ENCODE measurements at places on chromosomes 16 and 17.

DNA sequence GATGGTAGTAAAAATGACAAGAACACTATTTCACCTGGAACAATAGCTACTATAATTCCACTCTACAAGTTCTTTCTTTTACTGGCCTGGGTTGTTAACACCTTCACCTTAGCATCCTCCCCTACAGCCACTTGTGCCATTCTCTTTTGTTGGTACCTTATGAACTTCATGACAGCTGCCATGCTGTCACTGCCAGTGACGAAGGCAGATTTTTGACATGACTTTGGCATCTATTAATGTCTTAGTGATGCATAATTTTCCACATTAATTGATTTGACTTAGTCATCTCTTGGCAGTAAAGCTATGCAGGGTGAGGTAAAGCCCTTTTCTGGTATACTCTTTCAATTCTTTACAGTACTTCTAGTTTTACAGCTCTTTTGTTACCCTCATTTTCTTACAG is 207.9 kb downstream of the TANC2 start:
- DNase-seq = no peak

DNA sequence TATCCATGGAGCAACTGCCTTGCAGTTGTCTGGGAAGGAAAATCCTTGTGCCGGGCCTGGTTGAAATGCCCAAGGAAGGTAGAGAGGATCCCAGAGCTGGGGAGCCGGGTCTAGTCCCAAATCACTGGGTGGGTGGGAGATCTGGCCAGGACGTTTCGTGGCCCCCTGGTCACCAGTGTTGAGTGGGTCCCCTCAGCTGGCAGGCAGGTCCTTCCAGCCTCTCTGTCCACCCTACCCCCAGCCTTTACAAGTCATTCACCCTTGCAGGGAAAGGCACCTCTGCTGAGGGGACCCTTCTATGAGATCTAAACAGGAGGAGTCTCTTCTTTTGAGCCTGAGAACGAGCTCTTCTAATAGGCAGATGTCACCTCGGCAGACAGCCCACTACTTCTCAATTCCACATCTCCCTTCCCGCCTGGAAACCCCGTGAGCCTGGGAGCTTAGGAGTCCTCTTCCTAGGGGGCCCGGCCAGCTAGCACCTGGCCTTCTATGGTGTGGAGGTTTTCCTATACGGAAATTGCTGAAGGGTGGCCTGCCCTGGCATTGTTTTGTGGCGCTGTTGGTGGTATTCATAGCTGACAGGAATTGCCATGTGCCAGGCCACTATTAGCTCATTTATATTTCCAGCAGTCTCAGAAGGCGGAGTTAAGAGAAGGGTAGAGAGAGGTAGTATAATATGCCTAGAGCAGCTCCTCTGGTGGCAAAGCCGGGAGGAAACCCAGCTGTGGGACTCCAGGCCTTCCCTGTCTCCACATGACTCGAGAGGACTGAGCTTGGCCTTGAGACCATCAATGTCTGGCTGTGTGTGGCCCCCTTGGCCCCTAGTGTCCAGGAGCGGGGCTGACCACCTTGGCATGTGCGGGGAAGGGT is 13.3 kb downstream of the MPRIP start:
- no peak for DNase-seq

DNA sequence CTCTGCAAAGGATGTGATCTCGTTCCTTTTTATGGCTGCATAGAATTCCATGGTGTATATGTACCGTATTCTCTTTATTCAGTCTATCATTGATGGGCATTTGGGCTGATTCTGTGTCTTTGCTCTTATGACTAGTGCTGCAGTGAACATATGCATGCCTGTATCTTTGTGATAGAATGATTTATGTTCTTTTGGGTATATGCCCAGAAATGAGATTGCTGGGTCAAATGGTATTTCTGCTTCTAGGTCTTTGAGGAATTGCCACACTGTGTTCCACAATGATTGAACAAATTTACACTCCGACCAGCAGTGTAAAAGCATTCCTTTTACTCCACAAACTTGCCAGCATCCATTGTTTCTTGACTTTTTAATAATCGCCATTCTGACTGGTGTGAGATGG is 60.2 kb upstream of the ADORA2B start:
- DNase-seq = no peak

DNA sequence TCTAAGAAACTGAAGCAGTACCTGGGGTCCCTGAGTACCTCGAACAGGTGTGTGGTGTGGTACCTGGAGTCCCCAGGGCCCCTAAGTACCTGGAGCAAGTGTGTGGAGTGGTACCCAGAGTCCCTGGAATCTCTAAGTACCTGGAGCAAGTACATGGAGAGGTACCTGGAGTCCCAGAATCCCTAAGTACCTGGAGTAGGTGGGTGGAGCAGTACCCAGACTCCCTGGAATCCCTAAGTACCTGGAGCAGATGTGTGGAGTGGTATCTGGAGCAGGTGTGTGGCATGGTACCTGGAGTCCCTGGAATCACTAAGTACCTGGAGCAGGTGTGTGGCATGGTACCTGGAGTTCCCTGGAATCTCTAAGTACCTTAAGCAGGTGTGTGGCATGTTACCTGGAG is 22.5 kb upstream of the MED9 start:
- no peak for DNase-seq

- DNase-seq = no peak
These were observed 9.5 kb downstream of the ZNF764 start for GRCh38 chr16:30548416-30549253.

Data from NCI-H2029 (cell line).